ENCODE measurements at places on chromosomes 13 and 19.

DNA sequence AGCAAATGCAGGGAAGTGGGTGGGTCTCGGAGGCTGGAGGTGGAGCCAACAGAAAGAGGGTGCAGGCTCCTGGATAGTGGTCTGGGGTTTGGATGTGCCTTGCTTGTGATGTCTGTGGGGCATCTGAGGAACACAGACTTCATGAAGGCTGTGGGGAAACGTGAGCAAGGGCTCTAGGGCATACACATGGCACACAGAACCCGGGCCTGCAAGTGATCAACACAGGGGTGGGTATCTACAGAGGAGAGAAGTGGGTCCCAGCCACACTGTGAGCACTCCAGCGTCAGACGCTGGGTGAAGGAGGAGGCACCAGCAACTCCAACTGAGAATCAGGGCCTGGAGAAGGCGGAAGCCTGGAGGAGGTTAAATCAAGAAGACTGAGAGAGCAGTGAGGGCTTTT is 5.4 kb upstream of the UBE2M start:
- no peak for DNase-seq

- no peak for DNase-seq
Measured at GRCh38 chr13:35729926-35730627, 253.6 kb upstream of the MAB21L1 start.

- no peak for DNase-seq
Measured at GRCh38 chr19:41001243-41001971, 10.3 kb downstream of the CYP2B6 start.

DNA sequence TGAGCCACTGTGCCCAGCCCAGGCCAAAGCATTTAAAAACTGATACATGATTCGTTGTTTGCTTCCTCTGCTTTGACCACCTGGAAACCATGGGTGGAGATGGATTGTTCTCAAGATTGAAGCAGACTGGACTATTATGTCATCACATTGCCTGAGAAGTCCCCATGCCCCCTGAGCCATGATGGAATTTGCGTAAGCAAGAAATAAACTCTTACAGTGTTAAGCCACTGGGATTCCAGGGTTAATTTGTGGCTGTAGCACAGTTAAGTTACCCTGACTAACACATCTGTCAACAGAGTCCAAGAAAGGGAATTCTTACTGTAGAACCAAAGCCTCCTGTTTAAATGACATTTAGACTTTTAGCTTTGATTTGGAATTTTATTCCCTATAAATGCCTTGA is 19.4 kb upstream of the DHRS12 start:
- no peak for DNase-seq

- no peak for DNase-seq
Measured at GRCh38 chr13:102440259-102440936, 38.5 kb upstream of the FGF14 start.

DNA sequence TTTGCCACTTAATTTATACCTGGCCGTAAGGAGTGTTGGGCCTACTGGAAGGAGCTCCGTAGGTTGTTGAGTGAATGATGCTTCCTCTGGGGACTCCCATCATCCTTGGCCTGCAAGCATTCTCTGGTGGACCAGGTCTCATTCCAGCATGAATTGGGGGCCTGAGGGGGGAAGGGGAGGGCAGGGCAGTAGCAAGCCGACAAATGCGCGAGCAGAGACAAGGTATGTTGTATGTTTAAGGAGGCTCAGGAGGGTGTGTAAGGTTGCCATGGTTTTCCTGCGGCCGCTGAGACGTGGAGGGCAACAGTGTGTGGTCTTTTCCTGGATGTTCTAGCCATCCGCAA is 749 bp downstream of the ZNF264 start:
- no peak for DNase-seq

- no peak for DNase-seq
Measured at GRCh38 chr19:3736106-3736724, 25.3 kb downstream of the APBA3 start.

GRCh38 chr13:97492684-97493371 is 58.9 kb downstream of the RAP2A start:
- no peak for DNase-seq

DNA sequence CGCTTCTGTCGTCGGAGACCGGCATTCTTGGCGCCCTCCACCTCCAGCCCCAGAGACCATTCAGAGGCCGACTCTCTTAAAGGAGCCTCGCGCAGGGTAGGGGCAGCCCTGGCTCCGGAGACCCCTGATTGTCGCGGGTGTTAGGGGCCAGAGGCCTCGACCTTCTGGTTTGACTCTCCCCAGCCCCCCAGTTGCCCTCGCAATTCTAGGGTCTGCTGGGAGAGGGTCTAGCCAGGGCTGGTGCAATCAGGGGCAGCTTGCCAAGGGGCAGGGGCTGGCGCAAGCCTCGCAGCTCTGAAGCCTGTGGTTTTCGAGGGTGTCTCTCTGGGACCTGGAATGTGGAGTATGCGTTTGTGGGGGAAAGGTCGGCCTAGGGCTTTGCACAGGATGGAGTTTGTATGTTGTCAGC is 1.6 kb upstream of the SLC7A10 start:
- no peak for DNase-seq

Data from NCI-H526 (cell line).